ENCODE measurements at places on chromosomes 3 and 15. TPM values are rescaled to one million over a fixed set of nuclear protein-coding genes. Genes with fewer than 3 reads are reported as not detected.

BFSP2 gene
- total RNA-seq, result not detected

GRCh38 chr3:165805946-165806561 is 31.2 kb downstream of the BCHE start:
- no peak for DNase-seq

DNA sequence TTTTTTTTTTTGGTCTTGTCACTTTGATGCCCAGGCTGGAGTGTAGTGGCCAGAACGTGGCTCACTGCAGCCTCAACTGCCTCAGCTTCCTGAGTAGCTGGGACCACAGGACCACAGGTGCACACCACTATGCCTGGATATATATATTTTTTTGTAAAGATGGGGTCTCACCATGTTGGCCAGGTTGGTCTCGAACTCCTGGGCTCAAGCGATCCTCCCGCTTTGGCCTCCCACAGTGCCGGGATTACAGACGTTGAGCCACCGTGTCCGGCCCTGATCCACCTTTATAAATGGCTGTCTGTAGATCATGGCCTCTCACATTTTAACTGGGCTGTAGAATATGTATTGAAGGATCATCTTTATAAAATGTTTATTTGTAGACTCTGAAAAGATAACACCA is 1.9 kb upstream of the EIF3J start:
- DNase-seq, result no peak

GRCh38 chr3:59737241-59737640 is 687.4 kb upstream of the CFAP20DC start:
- no peak for DNase-seq

DNA sequence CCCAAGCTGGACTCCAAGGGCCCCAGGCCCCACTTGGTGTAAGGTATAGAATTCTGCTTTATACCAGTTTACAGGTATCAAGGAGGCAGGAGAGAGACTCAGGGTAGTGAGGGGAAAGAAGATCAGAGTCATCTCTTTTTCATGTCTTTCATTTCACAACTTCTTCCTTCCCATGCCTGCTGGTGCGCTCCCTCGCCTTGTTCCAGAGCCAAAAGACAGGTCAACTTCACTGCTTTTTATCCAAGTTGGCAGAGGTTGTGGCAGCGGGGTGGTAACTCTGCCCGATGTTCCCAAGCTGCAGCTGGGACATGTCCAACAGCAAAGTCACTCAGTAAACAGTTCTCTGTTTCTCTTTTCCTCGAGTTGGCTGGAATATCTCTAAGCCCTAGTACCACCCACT is 86.3 kb upstream of the TCF12 start:
- DNase-seq, result no peak
